ENCODE measurements at places on chromosomes 2 and 18.
A peak's percentile ranks its signal among the peaks of the same experiment; 100 is the strongest.

- no peak for DNase-seq
These were observed 135.2 kb downstream of the HRH4 start for GRCh38 chr18:24595561-24596031.

DNA sequence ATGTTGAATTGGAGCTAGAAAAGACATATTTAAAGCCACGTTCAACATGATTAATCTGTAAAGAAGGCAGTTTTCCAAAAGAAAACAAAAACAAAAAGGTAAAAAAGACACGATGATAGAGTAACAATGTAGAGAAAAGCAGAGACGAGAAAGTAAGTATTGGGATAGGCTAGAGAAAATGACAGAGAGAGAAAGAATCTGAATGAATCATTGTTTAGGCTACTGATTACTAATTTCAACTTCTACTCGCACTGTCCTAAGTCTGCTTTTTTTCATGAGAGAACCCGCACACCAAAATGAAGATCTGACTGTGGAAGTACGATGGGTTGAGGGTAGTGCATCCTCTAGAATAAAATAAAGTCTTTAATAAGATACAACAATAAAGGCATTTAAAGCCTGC is 1599.2 kb upstream of the TMEFF2 start:
- DNase-seq, result no peak

GRCh38 chr18:26429535-26430226 is 118.7 kb downstream of the KCTD1 start:
- no peak for DNase-seq

- no peak for DNase-seq
These were observed 25.3 kb upstream of the SNTG2 start for GRCh38 chr2:925309-925708.

- DNase-seq, result no peak
These were observed 56.9 kb downstream of the ITGA6 start for GRCh38 chr2:172484253-172484652.

DNA sequence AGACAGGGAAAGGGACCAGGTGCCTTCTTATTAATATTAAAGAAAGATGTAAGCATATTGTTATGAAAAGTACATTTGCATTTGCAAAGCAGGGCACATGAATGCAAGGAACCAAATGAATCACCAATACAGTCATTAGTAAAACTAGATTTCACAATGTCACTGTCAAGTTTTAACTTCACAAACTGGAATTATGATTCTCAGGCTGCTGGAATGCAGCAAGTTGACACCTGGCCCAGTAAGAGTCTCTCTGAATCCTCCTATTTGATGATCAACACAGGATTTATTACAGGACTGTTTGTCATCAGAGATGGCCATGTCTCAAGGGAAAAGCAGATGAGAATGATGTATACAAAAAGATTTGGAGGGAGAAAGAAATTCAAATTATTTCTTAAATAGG is 72.9 kb upstream of the STK39 start:
- DNase-seq, result no peak

DNA sequence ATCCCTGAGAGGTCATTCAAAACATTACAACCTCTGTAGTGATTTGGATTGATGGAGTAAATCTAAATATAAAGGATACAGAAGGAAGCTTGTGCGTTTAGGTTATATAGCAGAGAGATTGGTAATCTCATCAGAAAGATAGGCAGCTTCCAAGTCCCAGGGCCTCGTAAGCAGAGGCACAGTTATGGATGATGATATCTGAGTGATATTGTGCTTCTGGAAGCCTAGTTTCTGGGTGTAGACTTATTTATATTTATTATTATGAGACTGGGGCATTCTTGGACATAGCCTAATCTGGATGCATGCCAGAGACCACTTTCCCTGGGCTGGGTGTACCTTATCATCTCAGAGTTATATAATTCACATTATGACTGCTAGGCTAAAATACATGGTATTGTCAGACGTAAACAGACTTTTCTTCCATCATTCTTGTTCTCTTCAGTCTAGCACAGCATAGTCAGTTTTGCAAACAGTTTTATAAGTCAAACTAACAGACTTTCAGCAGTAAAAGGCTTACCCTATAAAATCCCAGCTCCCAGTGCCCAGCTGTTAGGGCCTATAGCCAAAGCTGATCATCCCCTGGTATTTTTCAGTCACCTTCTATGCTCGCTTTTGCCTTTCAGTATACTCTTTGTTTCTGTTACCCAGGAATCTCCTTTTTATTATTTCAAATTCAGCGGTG is 47.9 kb downstream of the RAB3GAP1 start:
- no peak for DNase-seq

DNA sequence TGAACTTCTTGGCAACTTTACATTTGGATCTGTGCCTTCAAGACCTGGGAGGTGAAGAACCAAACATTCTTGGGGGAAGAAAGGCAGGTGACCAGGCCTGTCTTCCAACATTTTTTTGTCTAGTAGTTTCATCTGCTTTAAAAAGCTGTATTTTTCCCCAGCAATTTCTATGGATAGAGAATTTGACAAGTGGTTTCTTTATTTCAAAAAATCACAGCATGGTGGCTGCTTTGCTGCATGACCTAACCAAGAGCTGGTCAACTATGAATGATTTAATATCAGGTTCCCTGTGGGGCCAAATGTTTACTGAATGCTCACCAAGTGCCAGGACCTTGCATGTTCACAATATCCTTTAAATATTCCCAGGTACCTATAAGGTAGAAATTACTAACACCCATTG is 19.1 kb downstream of the LRP2 start:
- DNase-seq, result no peak

- DNase-seq, result no peak
These were observed 70.8 kb downstream of the LRP2 start for GRCh38 chr2:169291517-169291916.

DNA sequence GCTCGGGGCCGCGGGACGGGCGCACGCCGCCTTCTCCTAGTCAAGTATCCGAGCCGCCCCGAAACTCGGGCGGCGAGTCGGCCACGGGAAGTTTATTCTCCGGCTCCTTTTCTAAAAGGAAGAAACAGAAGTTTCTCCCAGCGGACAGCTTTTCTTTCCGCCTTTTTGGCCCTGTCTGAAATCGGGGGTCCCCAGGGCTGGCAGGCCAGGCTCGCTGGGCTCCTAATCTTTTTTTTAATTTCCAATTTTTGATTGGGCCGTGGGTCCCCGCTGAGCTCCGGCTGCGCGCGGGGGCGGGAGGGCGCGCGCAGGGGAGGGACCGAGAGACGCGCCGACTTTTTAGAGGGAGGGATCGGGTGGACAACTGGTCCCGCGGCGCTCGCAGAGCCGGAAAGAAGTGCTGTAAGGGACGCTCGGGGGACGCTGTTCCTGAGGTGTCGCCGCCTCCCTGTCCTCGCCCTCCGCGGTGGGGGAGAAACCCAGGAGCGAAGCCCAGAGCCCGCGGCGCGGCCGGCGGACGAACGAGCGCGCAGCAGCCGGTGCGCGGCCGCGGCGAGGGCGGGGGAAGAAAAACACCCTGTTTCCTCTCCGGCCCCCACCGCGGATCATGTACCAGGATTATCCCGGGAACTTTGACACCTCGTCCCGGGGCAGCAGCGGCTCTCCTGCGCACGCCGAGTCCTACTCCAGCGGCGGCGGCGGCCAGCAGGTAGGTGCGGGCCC is 617 bp downstream of the FOSL2 start:
- DNase-seq, result peak; percentile 66

DNA sequence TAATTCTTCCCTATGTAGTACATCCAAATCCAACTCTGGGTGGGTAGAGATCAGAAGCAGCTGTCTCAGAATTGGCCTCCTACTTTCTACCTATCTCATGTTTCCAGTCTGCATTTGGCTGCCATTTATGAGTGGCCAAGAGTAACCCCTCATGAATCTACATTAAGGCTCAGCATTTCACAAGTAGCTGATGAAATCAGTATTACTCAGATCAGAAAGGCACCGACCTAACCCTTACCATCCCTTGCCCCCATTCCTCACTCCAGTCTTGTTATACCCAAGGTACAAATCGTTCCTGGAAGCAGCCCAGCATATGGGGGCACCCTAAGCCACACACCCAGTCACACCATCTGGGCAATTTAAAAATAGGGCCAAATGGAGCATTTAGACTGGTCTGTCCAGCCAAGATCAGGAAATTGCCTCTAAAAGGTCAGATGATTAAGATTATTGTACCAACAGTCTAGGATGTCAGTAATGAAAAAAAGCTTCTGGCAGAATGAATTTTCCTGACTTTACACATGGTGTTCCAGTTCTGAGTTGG is 37.1 kb downstream of the CD28 start:
- no peak for DNase-seq

DNA sequence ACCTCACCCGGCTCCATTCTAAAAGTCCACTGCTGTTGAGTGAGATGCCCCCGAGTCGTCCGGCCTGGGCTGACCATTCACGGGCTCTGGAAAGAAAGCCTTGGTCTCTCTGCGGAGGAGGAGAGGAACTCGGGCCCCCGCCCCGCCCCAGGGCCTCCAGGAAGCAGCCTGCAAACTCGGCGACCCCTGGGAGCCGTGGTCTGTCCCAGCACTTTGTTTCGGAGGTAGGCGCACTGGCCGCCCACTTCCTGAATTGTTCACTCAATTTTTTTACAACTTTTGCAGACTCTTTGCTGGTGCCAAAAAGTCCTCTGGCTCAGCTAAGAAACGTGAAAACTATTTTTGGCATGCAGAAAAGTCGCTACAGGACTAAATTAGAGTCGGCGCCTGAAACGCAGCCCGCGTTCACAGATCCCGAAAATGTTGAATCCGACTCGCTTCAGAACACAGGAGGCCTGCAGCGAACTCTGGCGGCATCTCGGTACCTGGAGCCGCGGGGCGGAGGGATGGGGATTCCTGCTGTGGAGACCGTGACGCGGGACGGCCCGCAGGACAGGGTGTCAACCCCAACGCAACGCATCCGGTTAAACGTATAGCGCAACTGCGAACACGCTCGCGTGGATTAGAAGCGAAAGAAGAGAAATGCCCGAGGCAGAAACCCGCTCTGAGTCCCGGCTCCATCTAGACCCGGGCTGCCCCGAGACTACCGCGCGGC is 1.5 kb downstream of the PXDN start:
- DNase-seq, result peak; percentile 39

GRCh38 chr18:78789850-78790249 is 189.8 kb upstream of the SALL3 start:
- DNase-seq, result no peak

GRCh38 chr18:59961070-59961469 is 61.3 kb downstream of the PMAIP1 start:
- no peak for DNase-seq

DNA sequence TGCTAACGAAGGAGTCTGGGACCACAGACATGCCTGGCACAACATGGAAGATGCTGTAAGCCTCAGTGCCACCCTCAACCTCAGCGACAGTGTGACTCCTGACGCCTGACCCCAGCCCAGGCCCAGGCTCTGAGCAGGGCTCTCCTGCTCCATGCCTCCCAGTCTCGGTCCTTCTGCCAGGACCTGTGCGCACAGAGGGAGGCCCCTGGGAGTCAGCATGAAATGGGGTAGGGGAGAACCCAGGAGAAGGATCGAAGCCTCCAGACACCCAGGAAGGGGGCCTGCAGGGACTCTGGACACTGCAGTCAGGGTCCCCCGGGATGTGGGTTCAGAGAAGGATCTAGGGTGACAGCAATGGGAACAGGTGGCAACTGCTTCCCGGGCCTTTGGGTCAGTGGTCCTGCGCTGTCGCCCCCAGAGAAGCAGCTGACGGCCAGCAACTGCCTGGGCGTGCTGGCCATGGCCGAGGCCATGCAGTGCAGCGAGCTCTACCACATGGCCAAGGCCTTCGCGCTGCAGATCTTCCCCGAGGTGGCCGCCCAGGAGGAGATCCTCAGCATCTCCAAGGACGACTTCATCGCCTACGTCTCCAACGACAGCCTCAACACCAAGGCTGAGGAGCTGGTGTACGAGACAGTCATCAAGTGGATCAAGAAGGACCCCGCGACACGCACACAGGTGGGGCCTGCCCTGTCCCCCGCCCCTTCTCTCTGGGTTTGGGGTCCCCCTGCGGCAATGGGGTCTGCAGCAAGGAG is 233.9 kb downstream of the ATAD2B start:
- DNase-seq, result no peak

DNA sequence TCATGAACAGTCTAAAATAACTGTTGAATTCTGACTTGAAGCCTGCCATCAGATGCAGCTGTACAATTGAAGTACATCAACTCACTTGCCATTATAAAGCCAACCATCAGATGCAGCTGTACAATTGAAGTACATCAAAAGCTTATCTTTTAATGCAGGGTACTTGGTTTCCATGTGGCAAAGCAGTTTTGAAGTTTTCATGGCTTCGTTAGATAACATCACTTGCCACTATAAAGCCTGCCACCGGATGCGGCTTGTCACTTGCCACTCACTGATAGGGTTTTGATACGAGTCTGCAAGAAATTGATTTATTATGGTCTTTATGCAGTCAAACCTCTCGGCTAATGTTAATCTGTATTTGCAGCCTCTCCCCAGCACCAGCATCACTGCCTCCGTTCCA is 1605.8 kb downstream of the SUCLG1 start:
- no peak for DNase-seq

GRCh38 chr2:45625824-45626223 is 14.8 kb upstream of the SRBD1 start:
- DNase-seq, result no peak

DNA sequence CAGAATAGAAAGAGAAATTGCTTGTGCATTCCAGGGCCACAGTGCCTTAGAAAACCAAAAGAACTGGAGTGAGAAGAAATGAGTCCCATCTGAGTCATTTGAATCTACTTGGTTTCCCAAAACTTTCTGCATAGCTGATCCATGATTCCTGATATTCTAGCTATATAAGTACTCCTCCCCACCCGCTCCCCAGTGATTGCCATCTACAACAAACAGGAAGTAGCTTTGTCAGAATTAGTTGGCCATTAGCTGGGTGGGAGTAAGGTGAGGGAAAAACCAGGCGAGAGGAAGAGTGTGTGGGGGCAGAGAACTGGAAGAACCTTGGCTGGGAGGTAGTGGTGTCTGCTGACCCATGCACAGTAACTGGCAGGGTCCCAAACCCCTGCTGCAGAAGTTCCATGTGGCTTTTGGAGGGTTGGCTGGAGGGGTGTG is 122.1 kb downstream of the ACAA2 start:
- DNase-seq, result no peak

DNA sequence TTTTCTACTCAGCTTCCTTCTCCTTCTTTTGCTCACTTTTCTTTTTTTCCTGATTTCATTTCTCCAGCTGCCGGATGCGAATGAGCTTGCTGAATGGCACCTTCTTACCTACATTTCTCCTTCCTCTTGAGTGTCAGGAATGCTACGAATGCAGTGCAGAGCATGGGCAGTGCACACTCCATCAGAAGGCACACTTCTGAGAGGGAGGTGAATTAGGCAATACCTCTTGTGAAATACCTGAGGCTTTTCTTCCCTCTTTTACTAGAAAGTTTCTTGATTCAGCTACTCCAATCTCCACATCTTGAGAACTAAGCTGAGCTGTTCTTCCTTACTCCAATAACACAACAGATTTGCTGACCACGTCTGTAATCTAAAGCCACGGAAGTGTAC is 51.1 kb downstream of the PLEKHM3 start:
- no peak for DNase-seq

Data from activated T-cell treated with anti-CD3 and anti-CD28 coated beads, Interleukin-2, amount 50 U/mL, for 1 hour (primary cell).